ENCODE measurements at places on chromosomes 2 and 18. TPM values are rescaled to one million over a fixed set of nuclear protein-coding genes. Genes with fewer than 3 reads are reported as not detected.

- peak overlapping the region; percentile 96 for H3K27ac ChIP-seq
- H3K27me3 ChIP-seq, result no peaks in the 10 kb centered on the region
- H3K4me1 ChIP-seq, result no peaks in the 10 kb centered on the region
These were observed 566 bp upstream of the POLI start for GRCh38 chr18:54268751-54269150.

DNA sequence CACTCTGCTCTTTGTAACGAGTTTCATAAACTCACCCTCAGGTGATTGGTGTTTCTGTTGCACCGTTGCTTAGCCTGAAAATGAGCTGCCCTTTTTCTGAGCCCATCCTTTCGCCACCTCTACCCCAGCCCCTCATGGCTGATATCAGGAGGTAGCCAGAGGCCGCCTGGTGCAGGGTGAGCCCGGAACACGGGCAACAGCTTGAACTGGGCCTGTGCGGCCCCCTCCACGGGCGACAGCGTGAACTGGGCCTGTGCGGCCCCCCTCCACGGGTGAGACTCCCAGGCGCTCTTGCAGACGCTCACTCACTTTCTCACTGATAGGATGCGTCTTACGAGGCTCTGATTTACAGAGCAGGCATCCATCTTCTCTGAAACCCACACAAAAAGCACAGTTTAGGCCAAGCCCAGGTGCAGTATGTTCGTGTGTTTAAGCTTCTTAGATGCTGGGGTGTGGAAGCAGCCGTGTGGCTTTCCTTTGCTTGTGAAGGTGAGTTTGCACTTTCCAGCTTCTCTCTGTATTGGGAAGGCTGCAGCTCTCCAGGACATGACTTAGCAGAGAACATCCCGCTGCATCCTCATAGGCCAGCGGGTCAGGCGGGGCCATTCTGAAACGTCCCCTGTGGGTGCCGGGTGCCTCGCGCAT, 83.5 kb downstream of the NFATC1 start:
- H3K27ac ChIP-seq, result no peak overlapping the region
- no peaks in the 10 kb centered on the region for H3K4me1 ChIP-seq
- H3K36me3 ChIP-seq, result no peaks in the 10 kb centered on the region
- no peak overlapping the region for H3K4me3 ChIP-seq

DNA sequence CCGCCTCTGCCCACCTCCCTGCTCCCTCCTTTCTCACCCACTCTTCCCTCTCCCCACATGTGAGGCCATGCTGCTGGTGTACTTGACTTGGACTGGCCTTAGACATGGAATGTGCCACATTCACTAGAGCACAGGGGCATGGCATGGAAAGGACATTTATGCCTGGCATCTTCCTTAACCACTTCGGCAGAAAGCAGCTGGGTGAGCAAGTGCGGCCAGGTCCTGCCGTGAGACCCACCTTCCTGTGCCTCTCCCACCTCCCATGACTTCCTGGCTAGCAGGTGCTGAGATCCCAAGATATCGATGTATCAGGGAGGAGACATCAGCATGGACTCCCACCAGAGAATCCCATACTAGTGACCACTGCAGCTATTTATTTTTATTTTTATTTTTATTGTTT, 13.0 kb downstream of the GPR55 start:
- no peak overlapping the region for H3K27ac ChIP-seq
- H3K4me3 ChIP-seq, result no peak overlapping the region

GRCh38 chr18:41982942-41983660, 28.1 kb downstream of the PIK3C3 start:
- no peak overlapping the region for H3K4me3 ChIP-seq
- H3K27me3 ChIP-seq, result no peaks in the 10 kb centered on the region
- H3K4me1 ChIP-seq, result no peaks in the 10 kb centered on the region
- DNase-seq, result no peak

The NAT8 gene
- not detected for total RNA-seq

The WNT10A gene
- total RNA-seq, result not detected

The SCG2 gene
- not detected for total RNA-seq
